ENCODE measurements at places on chromosomes 4 and X.

GRCh38 chrX:40058719-40059118 lies 39.0 kb downstream of the BCOR start:
- no peak for DNase-seq

DNA sequence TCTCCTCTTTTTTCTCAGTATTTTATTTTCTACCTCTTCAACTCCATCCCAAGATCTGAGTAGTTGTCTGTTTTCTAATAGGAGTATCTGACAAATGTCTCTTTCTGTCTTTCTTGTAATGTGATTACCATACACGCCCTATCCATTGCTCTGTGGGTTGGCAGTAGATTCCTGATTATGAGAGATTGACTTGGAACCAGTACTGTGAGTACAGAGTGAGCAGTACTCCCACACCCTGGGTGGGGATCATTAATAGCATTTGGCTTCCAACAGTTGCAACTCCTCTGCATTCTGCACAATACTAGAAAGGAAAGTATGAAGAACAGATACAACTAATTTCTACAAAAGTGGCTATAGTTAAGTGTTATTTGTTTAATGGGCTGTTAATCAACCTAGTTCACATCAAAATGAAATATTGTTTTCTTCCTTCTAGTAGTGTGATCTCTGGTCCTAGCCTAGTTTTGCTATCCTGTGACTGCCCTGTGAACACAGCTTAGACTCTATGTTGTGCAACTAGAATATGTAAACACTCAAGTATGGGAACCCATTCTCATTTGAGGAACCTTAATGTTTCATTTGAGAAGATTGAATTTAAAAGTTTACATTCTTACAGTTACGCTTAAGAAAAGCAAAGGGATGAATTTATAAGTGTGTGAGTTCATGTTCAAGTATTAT lies 112.9 kb downstream of the PTPN13 start:
- DNase-seq, result no peak

DNA sequence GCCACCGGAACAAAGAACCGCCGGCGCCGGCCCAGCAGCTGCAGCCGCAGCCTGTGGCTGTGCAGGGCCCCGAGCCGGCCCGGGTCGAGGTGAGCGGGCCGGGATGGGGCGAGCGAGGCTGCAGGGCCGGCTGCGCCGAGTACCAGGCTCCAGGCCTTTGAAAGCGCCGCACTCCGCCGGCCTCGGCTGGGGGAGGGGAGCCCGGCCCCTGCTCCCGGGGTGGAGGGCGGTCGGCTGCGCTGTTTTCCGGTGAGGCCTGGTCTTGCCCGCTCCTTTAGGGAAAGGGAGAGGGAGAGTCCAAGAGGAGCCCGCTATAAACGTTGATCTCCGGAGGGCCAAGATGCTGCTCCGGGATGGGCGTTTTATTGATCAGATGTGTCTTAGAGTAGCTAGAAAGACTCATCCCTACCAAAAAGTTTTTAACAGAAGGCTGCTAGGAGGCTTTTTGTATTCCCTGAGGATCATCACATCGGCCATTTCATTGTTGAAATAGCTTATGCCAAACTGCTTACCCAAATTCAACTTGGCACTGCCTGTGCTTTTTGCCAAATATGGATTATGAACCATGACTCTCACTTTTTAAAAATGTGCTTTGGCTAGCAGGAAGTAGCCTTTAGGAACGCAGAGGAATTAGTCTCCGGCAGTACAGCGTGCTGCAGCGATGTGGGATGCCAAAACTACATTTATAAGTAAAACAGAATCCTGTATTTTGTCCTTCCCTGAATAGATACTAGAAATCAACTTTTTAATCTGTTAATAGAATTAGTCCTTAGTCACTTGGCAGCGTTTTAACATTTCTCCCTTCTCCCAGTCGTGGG lies 760 bp downstream of the TMEM165 start:
- peak; percentile 56 for DNase-seq

DNA sequence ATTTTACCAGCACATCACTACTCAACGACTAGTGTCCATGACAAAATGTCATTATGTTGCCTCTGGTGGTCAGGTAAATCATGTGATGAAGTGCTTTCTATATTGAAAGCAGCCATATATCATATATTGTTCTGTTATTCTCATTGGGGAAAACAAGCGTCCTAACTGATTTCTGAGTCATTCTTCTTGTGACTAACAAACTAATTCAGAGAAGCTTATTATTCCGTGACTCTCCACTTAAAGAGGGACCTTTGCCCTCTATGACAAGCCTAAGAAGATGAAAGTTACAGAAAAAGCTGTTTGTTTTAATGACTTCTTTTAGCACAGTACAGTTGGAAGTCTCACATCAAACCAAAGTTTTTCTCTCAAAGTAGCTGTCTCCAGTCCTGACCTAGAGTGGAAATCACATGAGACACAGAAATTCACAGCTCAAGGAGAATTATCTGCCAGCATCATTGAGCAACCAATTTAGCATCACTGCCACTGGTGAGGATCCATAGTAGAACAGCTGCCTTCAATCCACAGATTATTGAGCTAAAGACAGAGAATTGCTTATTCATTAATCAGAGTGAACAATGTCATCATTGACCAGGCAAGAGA lies 36.4 kb downstream of the ASB9 start:
- no peak for DNase-seq

DNA sequence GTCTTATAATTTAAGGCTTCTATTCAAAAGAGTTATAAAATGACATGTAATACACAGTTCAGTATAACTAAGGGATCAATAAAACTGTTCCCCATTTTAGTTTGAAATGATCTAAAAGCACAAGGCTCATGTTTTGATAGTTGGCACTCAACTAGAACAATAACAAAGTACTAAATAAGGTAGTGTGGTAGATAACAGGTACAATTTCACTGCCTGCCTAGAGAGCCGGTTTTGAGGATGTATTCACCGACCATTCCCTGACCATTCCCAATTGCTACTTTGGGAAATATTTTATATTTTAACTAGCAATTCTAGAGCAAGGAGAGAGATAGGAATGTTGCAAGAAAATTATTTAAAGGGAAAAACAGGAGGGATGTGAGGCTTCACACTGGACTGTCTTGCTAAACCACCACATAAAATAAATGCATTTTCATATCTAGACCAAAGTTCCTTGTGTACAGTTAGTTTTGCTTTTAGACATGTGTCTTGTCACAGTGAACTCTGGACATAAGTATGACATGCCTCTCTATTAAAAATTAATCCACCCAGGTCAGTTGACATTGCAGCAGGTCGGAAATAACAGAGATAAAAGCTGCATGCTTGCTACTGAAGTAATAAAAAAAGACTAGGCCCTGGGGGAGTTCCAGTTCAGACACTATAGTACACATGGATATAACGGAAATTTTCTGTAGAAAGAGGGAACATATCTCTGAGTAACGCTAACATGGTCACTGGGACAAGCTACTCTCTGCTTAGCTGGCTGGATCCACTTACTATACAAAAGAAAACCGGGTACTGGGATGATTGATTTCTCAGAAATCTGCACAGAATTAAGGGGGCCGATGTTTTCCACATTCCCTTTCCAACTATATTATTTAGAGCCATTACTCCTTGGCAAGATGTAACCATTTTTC lies 56.3 kb upstream of the NAP1L5 start:
- DNase-seq, result no peak

- DNase-seq, result no peak
Measured at GRCh38 chr4:156764145-156764544, 207.5 kb downstream of the PDGFC start.

DNA sequence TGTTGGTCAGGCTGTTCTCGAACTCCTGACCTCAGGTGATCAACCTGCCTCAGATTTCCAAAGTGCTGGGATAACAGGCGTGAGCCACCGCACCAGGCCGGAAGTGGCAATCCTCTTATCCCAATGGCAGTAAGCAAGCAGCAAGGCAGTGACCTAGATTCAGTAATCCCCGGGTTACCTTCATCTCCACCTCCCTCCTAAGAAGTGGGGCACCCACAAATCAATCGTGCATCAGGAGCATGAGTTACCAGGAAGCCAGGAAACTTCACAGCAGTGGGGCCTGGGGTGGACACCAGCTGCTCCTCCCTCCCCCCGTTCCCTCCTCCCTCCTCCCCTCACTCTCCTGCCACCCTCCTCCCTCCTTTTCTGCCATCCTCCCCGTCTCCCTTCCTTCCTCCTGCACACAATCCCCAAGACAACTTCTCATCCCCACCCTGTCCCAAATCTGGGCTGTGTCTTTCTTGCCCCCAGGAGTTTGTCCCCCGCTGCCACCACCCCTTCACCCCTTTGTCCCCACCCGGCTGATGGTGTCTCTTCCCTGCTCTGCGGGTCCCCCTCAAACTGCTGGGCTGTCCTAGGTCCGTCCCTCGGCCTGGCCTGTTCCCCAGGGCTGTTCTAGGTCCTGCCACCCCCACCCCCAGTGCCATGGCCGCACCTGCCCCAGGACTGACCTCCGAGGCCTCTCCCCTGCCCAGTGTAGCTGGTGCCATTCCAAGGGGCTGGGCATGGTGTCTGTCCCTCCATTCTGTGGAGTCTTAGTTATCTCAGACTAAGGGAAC lies 2.2 kb downstream of the PDE6B start:
- DNase-seq, result no peak

DNA sequence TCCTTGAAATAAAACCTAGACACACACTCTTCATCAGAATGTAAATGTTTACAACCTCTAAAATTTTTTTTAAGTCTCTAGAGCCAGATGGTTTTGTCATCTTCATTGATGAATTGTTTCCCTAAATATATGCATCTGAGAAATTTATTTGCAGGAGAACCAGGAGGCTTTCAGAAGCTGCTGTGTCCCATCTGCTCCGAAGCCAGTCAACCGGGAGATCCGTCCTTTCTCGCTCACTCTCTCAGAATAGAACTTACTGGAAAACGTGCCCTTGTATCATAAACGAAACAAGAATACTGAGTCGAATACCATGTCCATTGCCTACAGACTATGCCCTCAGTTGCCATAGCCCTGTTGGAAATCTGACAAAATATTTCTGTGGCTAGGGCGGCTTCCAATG lies 103.5 kb downstream of the SLC34A2 start:
- DNase-seq, result no peak

DNA sequence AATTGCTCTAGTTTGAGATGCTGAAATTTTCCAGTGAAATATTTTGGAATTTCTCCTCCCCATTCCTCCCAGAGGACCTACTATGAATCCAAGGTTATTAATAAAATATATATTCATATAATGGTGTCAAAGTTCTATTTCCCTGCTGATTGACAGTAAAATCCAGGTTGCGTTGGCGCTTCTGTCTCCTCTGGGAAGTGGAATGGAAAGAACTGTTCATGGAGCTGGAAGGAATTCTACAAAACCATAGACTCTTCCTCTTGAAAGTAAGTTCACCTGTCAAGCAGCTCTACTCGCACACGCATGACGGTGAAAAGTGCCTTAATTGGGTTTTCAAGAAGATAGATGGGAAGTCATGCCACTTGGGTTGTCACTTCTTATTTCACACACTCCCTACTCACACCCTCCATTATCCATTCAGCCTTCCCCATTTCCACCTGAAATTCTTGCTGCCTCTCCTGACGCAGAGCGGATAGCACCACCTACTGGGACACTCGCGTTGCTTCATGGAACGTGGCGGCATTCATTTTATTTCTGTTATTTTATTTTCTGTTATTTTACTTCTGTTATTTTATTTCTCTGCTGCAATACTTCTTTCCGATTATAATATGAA lies 351.6 kb downstream of the NLGN4X start:
- no peak for DNase-seq

- DNase-seq, result peak; percentile 57
Measured at GRCh38 chr4:40196724-40197281, at the start of gene RHOH. Gene RHOH (plus strand): TSS chr4:40197031. CDS start chr4:40243387, 46,356 bp downstream.

GRCh38 chr4:8215001-8215427 lies 15.9 kb downstream of the SH3TC1 start:
- DNase-seq, result no peak

DNA sequence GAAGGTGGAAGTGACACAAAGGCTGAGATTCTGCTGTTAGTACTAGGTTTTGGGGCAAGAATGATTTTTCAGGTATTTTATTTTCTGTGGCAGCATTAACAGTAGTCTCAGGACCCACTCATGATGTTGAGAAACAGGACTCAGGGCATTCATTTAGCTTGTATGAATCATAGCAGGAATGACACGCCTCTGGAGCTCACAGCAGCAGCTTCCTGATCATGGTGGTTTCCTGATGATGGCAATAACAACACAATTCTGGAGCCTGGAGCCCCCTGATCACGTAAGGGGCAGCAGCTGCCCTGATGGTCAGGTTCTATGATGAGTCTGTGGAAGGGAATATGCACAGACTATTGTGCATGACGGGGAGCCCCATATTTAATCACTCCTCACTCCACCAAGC lies 47.0 kb downstream of the TASL start:
- DNase-seq, result no peak

Data from GM06990 (cell line).